ENCODE measurements at places on chromosomes 1 and 21.

GRCh38 chr1:14529475-14529874 is 69.0 kb upstream of the KAZN start:
- no peak for DNase-seq

DNA sequence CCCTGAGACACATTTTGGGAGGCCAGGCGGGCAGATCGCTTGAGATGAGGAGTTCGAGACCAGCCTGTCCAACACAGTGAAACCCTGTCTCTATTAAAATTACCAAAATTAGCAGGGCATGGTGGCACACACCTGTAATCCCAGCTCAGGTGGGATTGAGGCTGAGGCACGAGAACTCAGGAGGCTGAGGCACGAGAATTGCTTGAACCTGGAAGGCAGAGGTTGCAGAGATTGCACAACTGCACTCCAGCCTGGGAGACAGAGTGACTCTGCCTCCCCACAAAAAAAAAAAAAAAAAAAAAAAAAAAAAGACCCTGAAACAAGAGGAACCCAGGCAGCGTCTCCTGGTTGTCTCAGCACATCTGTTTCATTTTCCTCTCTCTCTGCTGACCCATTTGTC is 24.2 kb downstream of the PGM1 start:
- no peak for DNase-seq

GRCh38 chr1:151156515-151156819 is at the start of gene TNFAIP8L2:
TSS of gene TNFAIP8L2 (plus strand) at chr1:151156649. CDS start at chr1:151158698, 2,049 bp downstream.
- no peak for DNase-seq

DNA sequence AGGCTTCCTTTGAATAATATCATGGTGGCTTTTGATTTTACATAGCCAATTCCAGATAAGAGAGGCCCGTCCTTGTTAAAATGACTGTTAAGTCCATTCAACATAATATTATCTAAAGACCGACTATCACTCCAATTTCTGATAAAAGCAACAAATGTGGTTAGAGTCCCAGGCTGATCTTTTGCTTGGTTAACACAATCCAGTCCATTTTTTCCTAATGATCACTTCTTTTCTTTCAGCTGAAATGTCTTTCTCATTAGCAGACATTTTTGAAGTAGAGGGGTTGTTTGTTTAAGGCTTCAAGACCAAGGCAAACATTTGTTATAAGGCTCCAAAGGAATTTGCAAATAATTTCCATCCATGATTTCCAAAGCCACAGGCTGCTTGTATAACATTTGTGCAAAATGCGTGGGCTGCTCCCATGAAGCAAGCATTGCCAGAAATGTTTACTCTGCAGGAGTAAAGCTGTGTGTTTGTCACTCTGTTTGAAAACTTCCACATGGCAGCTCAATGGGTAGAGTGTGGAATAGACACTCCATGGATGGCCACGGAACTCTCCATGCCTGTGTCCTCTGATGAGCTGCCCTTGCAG is 111.5 kb downstream of the PSMG1 start:
- DNase-seq = no peak

DNA sequence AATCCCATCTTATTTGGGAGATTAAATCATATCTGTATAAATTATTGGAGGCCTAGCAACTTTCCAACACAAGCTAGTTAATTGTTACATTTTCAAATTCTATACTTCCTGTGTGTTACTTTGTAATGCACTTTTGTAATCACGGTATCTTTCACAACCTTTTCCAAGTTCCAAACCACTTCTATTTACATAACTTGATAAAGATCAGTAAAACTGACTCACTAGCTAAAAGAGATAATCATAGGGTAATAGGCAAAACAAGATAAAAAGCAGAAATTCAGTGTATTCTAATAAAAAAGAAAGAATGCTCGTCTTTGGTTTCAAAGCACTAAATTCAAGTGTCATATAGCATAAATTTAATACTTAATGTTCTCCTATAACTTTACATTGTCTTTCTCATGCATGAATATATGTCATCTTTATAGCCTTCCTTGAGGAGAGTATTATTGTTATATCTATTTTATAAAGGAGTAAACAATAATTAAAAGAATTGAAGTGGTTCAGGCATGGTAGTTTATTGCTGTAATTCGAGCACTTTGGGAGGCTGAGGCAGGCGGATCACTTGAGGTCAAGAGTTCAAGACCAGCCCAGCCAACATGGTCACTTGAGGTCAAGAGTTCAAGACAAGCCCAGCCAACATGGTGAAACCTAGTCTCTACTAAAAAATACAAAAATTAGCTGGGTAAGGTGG is 66.4 kb downstream of the RGS13 start:
- DNase-seq = no peak

DNA sequence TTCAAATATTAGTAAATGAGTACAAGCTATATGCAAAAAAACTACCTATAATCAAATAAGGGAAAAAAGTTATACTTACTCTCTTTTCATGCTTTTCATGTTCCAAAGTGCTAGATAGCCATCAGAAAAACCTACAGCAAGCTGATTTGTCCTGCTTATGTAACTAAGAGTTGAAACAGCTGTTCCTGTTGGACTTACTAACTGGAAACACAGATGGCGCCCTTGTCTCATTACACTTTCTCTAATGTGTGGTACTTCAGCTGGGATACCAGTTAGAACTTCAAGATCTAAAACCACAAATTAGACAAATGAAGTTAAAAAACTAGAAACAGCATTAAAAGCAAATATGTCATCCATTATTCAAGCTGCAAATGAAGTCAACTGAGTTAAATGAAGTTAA is 24.3 kb downstream of the AHCTF1 start:
- peak; percentile 60 for DNase-seq

- DNase-seq = no peak
Observed at GRCh38 chr1:116760487-116760886, 6.3 kb downstream of the CD2 start.

- DNase-seq = no peak
Observed at GRCh38 chr1:205226868-205227583, 720 bp upstream of the TMCC2 start.

- no peak for DNase-seq
Observed at GRCh38 chr1:211333906-211334305, 7.3 kb downstream of the TRAF5 start.

- no peak for DNase-seq
Observed at GRCh38 chr21:43858806-43859648, 6.0 kb upstream of the AGPAT3 start.

- no peak for DNase-seq
Observed at GRCh38 chr1:74570797-74571492, 58.5 kb upstream of the LRRC53 start.

DNA sequence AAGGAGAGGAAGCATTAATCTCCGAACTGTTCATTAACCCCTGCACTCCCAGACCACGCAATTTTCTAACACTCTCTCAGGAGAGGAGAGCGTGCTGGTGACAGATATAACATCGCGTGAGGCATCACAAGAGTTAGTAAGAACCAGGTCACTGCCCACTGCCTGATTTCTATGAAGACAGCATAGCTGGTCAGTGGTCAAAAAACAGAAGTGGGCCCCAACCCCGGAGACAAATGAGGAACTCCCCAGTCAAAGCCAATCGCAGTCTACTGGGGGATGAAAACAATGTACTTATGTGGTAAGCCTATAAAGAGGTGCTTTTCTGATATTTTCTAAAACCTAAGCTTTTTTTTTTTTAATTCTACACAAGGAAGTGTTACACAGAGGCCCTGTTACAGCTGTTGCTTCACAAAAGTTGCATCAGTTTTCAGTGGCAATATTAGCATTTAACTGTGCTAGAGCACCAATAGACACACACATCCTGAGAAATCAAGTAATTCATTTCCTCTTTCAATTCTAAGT is 231.8 kb upstream of the IRF2BP2 start:
- DNase-seq = no peak

DNA sequence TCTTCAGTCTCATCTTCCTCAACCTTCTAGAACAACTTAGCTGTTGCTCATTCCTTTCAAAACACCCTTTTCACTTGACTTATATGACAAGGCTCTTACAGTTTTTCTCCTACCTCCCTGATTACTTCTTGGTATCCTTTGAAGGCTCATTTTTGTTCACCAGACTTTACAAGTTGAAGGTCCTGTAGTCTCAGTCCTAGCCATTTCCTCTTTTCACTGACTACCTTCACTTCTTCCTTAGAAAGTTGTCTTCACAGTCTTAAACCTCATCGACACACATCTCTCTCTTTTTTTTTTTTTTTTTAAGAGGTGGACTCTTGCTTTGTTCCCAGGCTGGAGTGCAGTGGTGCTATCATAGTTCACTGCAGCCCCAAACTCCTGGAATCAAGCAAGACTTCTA is 6.6 kb upstream of the TP53BP2 start:
- DNase-seq = no peak

- DNase-seq = no peak
Observed at GRCh38 chr1:226443439-226443838, 35.5 kb upstream of the PARP1 start.

- no peak for DNase-seq
Observed at GRCh38 chr1:56397409-56397808, 182.0 kb downstream of the PLPP3 start.

DNA sequence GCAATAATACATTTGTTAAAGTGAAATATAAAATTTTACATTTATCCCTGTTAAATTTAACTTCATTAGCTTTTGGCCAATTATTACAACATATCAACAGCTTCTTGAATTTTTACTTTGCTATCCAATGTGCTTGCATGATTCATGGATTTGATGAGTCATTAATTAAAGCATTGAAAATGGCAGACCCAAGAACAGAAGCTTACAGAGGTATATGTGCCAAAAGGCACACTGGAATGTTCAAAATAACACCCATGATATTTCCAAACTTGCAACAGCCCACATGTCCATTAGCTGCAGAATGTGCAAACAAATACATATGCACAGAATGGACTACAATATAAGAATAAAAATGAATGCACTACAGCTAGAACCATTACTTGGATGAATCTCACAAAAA is 76.4 kb upstream of the MAN1A2 start:
- no peak for DNase-seq

GRCh38 chr1:167136191-167136614 is 42.3 kb downstream of the STYXL2 start:
- DNase-seq = no peak

- DNase-seq = peak; percentile 72
Observed at GRCh38 chr1:32215629-32216480, 6.3 kb downstream of the TMEM234 start.

GRCh38 chr1:71967670-71968069 is 314.7 kb downstream of the NEGR1 start:
- DNase-seq = no peak

DNA sequence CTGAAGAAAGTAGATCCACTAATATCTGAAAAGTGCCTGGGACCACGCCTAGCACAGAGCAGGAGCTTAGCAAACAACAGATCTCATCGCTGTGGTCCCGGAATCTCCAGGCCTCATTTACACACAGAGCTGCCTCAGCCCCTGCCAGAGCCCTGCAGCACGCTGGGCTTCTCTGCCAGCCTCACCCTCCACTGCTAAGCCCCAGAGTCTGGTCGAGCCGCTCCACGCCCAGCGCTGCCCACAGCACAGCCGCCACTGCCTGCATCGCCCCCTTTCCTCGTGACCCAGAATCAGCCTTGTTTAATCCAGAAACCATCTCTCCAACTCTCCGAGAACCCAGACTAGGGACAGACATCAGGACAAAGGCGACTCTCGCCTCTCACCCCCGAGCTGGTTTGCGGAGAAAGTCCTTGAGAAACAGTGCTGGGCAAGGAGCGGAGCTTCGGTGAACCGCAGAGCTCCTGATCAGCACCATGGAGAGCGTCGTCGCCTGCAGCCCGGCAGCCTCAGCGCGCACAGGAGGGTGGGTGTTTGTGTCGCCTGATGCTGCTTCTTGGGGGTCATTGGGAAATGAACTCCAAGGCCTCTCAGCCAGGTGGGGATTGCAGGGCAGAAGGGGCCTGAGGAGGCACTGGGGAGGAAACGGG is 145.1 kb downstream of the NPHP4 start:
- DNase-seq = no peak

GRCh38 chr1:230507666-230508402 is 81.7 kb upstream of the PGBD5 start:
- no peak for DNase-seq

- DNase-seq = no peak
Observed at GRCh38 chr21:21119091-21119490, 120.9 kb downstream of the NCAM2 start.

DNA sequence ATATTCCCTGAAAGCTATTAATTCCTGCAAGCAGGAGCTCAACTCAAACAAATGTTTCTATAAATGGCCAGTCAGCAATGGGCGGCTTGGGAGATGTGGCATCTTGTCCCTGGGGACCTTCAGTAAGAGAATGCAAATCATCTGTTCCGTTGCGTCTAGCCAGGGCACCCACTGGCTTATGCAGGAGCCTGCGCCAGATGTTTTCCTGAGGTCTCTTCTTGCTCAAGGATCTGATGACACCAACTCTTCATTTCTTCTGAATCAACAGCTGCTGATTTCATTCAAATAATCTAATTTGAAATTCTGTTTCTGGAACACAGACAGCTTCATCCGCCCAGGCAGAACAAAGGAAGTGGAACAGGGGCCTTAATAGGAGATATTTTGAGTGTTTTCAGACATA is 70.0 kb upstream of the AJAP1 start:
- no peak for DNase-seq

GRCh38 chr1:218135371-218135770 is 149.7 kb upstream of the RRP15 start:
- no peak for DNase-seq

- DNase-seq = no peak
Observed at GRCh38 chr1:173329726-173330125, 122.6 kb upstream of the TNFSF4 start.

GRCh38 chr1:220957233-220957605 is 78.0 kb downstream of the HLX start:
- no peak for DNase-seq

GRCh38 chr21:31349208-31349607 is 5.1 kb upstream of the TIAM1 start:
- no peak for DNase-seq

DNA sequence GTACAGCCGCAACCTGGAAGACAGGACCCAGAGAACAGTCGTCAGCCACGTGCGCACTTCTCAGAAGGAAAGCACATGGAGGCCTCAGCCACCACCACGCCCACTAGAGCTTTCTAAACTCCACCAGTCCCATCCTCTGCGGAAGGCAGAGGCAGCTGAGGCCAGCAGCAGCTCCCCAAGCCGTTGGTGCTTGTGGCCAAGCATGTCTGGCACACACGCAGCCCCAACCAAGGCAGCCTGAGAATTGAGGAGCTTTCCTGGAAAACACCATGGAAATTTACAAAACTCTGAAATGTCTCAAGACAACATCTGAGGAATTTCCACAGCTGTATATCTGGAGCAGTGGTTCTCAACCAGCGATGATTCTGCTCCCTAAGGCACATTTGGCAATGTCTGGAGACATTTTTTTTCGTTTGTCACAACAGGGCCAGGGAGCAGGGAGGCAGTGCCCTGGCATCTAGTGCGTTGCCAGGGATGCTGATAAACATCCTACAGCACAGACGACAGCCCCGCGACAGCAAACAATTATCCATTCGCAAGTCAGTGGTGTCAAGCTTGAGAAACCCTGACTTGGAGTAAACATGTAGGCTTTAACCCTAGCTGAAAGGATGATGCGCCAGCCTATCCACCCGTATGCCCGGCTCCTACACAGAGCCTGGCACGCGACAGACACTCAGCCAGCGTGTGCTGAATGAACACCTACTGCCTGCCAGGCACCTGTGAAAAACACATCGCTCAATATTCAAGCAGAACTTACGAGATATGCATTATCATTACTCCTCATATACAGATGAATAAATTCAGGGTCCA is 24.7 kb downstream of the NPHP4 start:
- DNase-seq = no peak
